ENCODE measurements at places on chromosomes 13 and 19. TPM values are rescaled to one million over a fixed set of nuclear protein-coding genes. Genes with fewer than 3 reads are reported as not detected.

Gene ERFL
- 0.15 TPM for total RNA-seq

GRCh38 chr13:97003071-97003470 is 8.8 kb upstream of the OXGR1 start:
- no peak for DNase-seq
- H3K27ac ChIP-seq: no peak overlapping the region

GRCh38 chr19:6287269-6287885 is 7.6 kb upstream of the MLLT1 start:
- H3K27me3 ChIP-seq: no peaks in the 10 kb centered on the region
- no peaks in the 10 kb centered on the region for H3K36me3 ChIP-seq
- no peak overlapping the region for H3K27ac ChIP-seq
- no peaks in the 10 kb centered on the region for H3K4me1 ChIP-seq
- no peak overlapping the region for H3K4me3 ChIP-seq

Gene ZNF816
- total RNA-seq: 12.2 TPM

- no peaks in the 10 kb centered on the region for H3K36me3 ChIP-seq
- H3K27me3 ChIP-seq: no peaks in the 10 kb centered on the region
- DNase-seq: no peak
- no peaks in the 10 kb centered on the region for H3K4me1 ChIP-seq
Observed at GRCh38 chr13:99865420-99865930, 106.1 kb downstream of the ZIC5 start.

Gene DPY19L3
- total RNA-seq: 31.5 TPM

- DNase-seq: no peak
- no peak overlapping the region for H3K27ac ChIP-seq
- H3K27me3 ChIP-seq: no peaks in the 10 kb centered on the region
- peaks cover 11% of the 10 kb centered on the region for H3K4me1 ChIP-seq
Observed at GRCh38 chr19:37933937-37934358, 26.9 kb downstream of the SIPA1L3 start.

GRCh38 chr13:110627351-110627750 is 12.0 kb downstream of the NAXD start:
- no peaks in the 10 kb centered on the region for H3K36me3 ChIP-seq
- H3K4me1 ChIP-seq: no peaks in the 10 kb centered on the region
- DNase-seq: no peak
- H3K27me3 ChIP-seq: no peaks in the 10 kb centered on the region
- H3K27ac ChIP-seq: no peak overlapping the region
- no peak overlapping the region for H3K4me3 ChIP-seq

All from left lung (tissue), 14 donors.